ENCODE measurements at places on chromosomes 7 and 10. TPM values are rescaled to one million over a fixed set of nuclear protein-coding genes. Genes with fewer than 3 reads are reported as not detected.

The TEX36 gene
- total RNA-seq, result not detected

- no peaks in the 10 kb centered on the region for H3K4me1 ChIP-seq
- DNase-seq, result no peak
- no peaks in the 10 kb centered on the region for H3K27me3 ChIP-seq
- H3K36me3 ChIP-seq, result no peaks in the 10 kb centered on the region
- no peak overlapping the region for H3K4me3 ChIP-seq
These were observed 200.1 kb downstream of the PTPRN2 start for GRCh38 chr7:158387546-158387891.

GRCh38 chr7:85593355-85593754, 406.5 kb upstream of the SEMA3D start:
- H3K27me3 ChIP-seq, result no peaks in the 10 kb centered on the region
- H3K4me3 ChIP-seq, result no peak overlapping the region
- H3K36me3 ChIP-seq, result no peaks in the 10 kb centered on the region
- no peak for DNase-seq
- H3K27ac ChIP-seq, result no peak overlapping the region
- no peaks in the 10 kb centered on the region for H3K4me1 ChIP-seq

DNA sequence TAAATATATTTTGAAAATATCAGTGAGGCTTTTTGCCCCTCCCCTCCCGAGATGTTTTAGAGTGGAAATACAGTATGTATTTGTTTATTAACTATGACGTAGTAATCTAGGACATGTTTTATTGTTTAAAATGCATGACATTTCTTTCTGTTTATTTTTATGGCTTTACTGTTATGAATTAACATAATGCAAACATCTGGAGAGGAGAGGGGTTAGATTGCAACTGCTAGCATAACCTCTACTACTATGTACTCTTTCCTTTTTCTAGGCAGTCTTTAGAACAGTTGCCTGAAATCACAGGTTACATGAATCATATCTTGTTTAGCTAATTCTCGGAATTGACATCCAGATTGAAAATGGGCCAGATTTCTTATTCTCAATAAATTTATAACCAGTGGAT, 7.4 kb downstream of the BTAF1 start:
- peaks cover 5% of the 10 kb centered on the region for H3K4me1 ChIP-seq
- no peaks in the 10 kb centered on the region for H3K36me3 ChIP-seq
- DNase-seq, result no peak
- no peaks in the 10 kb centered on the region for H3K27me3 ChIP-seq
- H3K27ac ChIP-seq, result no peak overlapping the region

DNA sequence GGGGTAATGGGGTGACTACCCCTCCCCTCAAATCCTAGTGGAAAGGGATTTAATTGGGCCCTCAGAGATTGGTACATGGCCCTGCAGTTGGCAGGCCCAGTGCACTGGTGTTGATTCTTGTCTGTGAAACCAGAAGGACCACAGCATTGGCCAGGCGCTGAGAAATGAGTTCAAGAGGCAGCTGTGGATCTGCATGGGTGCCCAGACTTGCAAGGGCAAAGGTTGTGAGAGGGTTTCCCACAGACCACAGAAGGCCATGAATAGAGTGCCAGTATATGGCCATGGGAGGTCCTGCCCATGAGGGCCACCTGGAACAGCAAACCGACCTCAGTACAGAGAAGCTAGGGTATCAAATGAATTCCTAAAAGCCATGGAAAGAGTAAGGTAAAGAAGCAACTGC, 32.9 kb downstream of the TMEM168 start:
- H3K27ac ChIP-seq, result no peak overlapping the region
- H3K36me3 ChIP-seq, result no peaks in the 10 kb centered on the region
- DNase-seq, result no peak
- H3K4me1 ChIP-seq, result no peaks in the 10 kb centered on the region
- no peaks in the 10 kb centered on the region for H3K27me3 ChIP-seq

GRCh38 chr7:66921396-66921917, 432 bp downstream of the TMEM248 start:
- H3K27ac ChIP-seq, result peak overlapping the region; percentile 52
- H3K36me3 ChIP-seq, result no peaks in the 10 kb centered on the region
- H3K4me3 ChIP-seq, result peak overlapping the region; percentile 77
- peak; percentile 63 for DNase-seq

The ATOH7 gene
- total RNA-seq, result not detected

The GRM3 gene
- not detected for total RNA-seq

DNA sequence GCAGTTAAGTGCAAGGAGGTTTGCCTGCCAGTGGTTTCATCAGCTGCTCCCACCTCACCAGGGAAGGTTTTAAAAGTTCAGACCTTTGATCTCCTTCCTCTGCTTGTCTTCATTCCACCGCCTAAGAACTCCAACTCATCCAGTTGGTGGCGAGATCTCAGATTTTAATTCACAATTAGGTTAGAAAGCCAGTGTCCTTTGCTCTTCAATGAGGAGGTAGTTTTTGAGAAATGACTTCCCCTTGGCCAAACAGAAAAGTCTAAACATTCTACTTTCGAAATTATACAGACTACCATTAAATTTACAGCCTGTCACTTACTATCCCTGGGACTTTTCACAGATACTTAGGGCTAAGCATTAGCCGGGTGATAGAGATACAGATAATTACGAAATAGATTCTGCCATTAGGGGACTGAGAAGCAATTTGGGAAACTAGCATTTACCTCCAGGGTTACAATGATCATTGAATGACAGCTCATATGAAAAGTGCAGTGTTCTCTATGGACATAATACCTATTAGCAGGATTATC, 513.4 kb upstream of the GHITM start:
- no peak overlapping the region for H3K4me3 ChIP-seq
- no peak overlapping the region for H3K27ac ChIP-seq
- peaks cover 2% of the 10 kb centered on the region for H3K4me1 ChIP-seq
- no peak for DNase-seq
- no peaks in the 10 kb centered on the region for H3K36me3 ChIP-seq

The GTF2I gene
- 222 TPM for total RNA-seq

DNA sequence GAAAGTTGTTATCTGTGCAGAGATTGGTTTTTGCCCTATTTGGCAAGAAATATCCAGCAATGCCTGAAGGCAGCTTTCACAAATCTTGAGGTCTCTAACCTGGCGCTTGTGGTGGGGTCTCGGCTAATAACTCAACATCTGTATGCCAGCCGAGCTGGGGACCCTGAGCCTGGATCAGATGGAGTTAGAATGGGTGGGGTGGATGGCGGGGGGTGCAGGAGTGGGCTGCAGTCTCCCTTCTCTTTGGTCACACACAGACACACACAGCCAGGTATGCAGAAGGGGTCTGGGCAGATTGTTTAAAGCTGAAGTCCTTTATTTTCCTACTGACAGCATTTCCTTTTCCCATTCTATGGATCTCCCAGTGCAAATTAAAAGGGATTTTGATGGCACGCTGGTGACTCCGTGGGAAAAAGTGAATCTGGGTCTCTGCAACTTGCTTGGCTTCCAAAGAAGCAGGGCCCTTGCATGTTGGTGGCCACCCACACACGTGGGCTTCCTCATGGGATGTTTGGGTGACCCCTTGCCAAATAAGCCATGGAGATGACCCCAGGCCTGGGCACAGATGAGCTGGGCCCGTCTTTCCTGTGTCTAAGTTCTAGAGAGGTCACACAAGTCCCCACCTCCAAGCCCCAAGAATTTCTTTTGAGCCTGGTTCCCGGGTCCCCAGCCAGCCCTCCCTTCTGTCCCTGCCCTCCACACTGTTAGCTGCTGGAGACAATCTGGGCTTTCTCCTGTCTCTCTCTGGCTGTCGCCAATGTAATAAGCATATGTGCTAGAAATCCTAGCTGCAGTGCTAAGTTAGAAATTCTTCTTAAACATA, 39.9 kb upstream of the EMX2 start:
- H3K4me1 ChIP-seq, result peaks cover 4% of the 10 kb centered on the region
- no peak for DNase-seq
- H3K36me3 ChIP-seq, result no peaks in the 10 kb centered on the region
- H3K4me3 ChIP-seq, result no peak overlapping the region
- no peaks in the 10 kb centered on the region for H3K27me3 ChIP-seq
- H3K27ac ChIP-seq, result no peak overlapping the region

GRCh38 chr10:9035355-9035754, 980.9 kb downstream of the GATA3 start:
- no peak overlapping the region for H3K4me3 ChIP-seq
- no peaks in the 10 kb centered on the region for H3K4me1 ChIP-seq
- no peaks in the 10 kb centered on the region for H3K36me3 ChIP-seq
- H3K27ac ChIP-seq, result no peak overlapping the region
- H3K27me3 ChIP-seq, result no peaks in the 10 kb centered on the region

The FFAR4 gene
- 0.08 TPM for total RNA-seq

DNA sequence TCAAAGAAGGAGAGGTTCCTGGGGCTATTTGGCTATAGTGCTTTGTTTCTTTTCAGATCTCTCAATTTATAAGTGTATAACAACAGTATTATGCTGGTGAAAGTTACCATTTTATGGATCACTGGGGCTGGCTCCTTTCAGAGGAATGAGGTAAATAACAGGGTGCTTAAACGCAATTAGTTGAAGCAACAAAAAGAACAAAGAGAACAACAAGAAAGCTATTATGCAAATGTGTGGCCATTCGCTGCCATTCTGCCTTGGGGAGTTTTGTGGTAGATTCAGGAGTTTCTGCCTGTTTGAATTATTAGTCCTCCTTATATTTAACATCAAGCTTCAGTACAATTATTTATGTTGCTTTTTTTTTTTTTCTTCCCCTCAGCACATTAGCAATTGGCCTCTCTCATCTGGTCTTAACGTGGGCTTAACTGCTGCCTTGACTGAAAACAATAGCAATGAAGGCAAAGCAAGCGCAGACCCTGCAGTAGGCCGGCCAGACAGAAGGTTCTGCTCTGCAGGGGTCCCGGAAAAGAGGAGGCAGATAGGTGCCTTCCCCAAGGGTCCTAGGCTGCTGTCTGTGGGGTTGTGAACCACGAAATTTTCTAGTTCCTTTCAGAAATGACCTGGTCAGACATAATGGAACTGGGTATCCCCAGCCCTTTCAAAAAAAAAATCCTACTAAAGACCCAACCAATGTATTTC, 339.9 kb upstream of the PODXL start:
- H3K4me1 ChIP-seq, result no peaks in the 10 kb centered on the region
- DNase-seq, result no peak
- no peaks in the 10 kb centered on the region for H3K27me3 ChIP-seq
- H3K27ac ChIP-seq, result no peak overlapping the region
- H3K4me3 ChIP-seq, result no peak overlapping the region

The SCIN gene
- 5.1 TPM for total RNA-seq

GRCh38 chr7:135980012-135980551, 2.9 kb upstream of the MTPN start:
- H3K4me3 ChIP-seq, result no peak overlapping the region
- DNase-seq, result no peak
- H3K4me1 ChIP-seq, result peaks cover 6% of the 10 kb centered on the region
- no peak overlapping the region for H3K27ac ChIP-seq
- H3K27me3 ChIP-seq, result no peaks in the 10 kb centered on the region

DNA sequence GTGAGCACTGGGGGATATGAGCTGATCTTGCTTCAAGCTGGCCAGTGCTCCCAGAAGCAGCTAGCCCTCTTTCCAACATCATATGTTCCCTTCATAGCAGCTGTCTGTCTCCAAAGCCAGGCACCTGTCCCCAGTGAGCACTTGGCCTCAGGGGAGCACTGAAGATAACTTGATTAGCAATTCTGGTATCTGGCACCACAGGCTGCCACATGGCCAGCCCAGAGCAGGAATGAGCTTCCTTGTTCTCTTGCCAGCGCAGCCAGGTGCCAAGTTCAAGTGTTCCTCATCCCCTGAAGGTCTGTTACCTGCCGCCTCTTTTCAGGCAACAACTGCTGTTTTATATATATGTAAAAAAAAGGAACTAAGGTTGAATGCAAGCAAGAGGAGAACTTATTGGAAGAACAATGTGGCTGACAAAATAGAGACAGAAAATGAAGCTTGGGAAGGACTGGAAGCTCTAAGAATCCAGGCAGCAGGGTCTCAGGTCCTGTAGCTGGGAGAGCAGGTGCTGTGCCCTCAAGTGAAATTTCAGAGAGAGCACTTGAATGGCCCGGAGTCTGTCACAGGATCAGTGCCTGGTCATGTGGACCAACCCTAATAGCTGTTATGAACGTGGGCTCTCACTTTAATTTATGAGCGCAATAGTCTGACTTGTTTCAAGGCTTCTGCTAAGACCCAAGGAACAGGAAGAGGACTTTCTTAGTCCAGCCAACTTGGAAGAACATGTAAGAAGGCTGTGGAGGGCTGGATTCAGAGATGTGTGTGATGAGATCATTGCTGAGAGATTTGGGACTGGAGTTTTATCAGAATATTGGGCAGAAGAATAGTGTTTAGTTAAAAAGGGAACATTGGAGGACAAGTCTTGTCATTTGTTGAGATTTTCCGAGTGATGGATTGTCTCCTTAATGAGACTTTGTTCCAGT, 267.2 kb downstream of the GLRX3 start:
- no peak overlapping the region for H3K27ac ChIP-seq
- no peaks in the 10 kb centered on the region for H3K4me1 ChIP-seq
- no peaks in the 10 kb centered on the region for H3K27me3 ChIP-seq
- H3K36me3 ChIP-seq, result no peaks in the 10 kb centered on the region

DNA sequence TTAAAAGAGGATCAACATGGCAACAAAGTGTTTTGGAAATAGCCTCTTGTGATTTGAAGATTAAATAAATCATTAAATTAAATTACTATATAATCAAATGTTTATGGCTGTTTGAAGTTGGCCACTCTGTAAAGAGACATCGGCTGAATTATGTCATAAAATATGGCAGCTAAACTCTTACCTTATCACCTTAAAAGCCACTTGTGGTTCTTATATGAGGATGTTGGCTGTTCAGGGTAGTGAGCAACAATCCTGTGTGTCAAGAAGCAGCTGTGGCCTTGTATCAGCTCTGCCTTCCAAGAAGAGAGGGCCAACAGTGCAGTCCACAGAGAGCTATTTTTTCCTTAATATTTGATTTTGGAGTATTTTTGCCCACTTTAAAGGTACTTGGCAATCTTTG, 113.4 kb upstream of the CDK6 start:
- no peak overlapping the region for H3K27ac ChIP-seq
- DNase-seq, result no peak
- H3K36me3 ChIP-seq, result no peaks in the 10 kb centered on the region
- H3K4me3 ChIP-seq, result no peak overlapping the region
- H3K4me1 ChIP-seq, result no peaks in the 10 kb centered on the region

The IFIT3 gene
- total RNA-seq, result 9.9 TPM

DNA sequence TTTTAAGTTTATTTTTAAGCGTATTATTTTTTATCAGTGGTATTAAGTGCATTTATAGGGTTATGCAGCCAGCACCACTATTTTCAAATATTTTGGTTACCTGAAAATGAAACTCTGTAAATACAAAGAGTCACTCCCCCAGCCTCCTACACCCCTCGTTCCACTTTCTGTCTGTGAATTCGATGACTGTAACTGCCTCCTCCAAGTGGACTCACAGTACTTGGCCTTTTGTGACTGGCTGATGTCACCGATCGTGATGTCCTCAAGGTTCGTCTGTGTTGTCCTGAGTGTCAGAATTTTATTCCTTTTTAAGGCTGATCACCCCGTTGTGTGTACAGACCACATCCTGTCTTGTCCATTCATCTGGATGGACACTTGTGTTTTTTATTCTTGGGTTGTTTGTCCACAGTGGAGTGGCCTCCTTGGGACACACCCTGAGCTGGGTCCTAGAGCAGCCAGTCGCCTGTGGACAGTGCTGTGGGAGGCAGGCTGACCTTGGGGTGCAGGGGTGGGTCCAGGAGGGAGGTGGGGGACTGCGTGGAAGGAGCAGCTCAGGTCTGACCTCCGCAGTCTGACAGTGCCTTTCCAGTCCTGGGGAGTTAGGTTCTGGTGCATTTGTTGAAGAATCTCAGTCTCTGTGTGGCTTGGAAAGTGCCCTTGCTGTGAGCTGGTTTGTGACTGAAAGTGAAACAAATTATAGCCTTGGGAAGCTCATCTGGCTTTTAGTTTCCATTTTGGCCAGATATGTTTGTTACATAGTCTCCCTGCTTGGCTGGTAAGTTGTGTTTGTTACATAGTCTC, 6.9 kb downstream of the MTG1 start:
- DNase-seq, result no peak
- no peaks in the 10 kb centered on the region for H3K4me1 ChIP-seq
- H3K27me3 ChIP-seq, result no peaks in the 10 kb centered on the region
- no peak overlapping the region for H3K27ac ChIP-seq

The PTF1A gene
- not detected for total RNA-seq

The KLLN gene
- 0.53 TPM for total RNA-seq
